ENCODE measurements at places on chromosomes 1 and 21. TPM values are rescaled to one million over a fixed set of nuclear protein-coding genes. Genes with fewer than 3 reads are reported as not detected.

The FABP3 gene
- total RNA-seq, result not detected

The DEDD gene
- 41.8 TPM for total RNA-seq

The SPATA21 gene
- total RNA-seq, result not detected

The OR2L2 gene
- 0.14 TPM for total RNA-seq

The KRTAP13-4 gene
- total RNA-seq, result not detected

The LGR6 gene
- total RNA-seq, result 0.14 TPM

The LCE2B gene
- total RNA-seq, result not detected

The SAMD11 gene
- total RNA-seq, result not detected

The XCL1 gene
- total RNA-seq, result 5.9 TPM

The SLC25A34 gene
- total RNA-seq, result 1.9 TPM

The SLC30A2 gene
- not detected for total RNA-seq

The TRIM45 gene
- 0.29 TPM for total RNA-seq

The PM20D1 gene
- total RNA-seq, result 0.35 TPM

The CRYAA gene
- not detected for total RNA-seq

The RHBDL2 gene
- not detected for total RNA-seq

The TMEM35B gene
- total RNA-seq, result 11.8 TPM

The NAV1 gene
- 0.48 TPM for total RNA-seq

The SLC25A24 gene
- 18.5 TPM for total RNA-seq

The PLA2G2D gene
- total RNA-seq, result not detected

The CLDN17 gene
- not detected for total RNA-seq

The GJB5 gene
- total RNA-seq, result not detected

The C1orf87 gene
- not detected for total RNA-seq

The OR2T6 gene
- total RNA-seq, result not detected

The TSACC gene
- total RNA-seq, result not detected

The PODN gene
- total RNA-seq, result not detected

The DPYD gene
- total RNA-seq, result 10.7 TPM

The AMPD1 gene
- not detected for total RNA-seq

The NR5A2 gene
- total RNA-seq, result not detected

The PCSK9 gene
- total RNA-seq, result not detected

The LORICRIN gene
- total RNA-seq, result not detected

Data from activated naive CD4-positive, alpha-beta T cell treated with anti-CD3 and anti-CD28 coated beads, Interleukin-2, amount 50 U/mL, for 72 hours (primary cell).